ENCODE measurements at places on chromosomes 1 and 21. TPM values are rescaled to one million over a fixed set of nuclear protein-coding genes. Genes with fewer than 3 reads are reported as not detected.

The TDRD5 gene
- 3.9 TPM for total RNA-seq

DNA sequence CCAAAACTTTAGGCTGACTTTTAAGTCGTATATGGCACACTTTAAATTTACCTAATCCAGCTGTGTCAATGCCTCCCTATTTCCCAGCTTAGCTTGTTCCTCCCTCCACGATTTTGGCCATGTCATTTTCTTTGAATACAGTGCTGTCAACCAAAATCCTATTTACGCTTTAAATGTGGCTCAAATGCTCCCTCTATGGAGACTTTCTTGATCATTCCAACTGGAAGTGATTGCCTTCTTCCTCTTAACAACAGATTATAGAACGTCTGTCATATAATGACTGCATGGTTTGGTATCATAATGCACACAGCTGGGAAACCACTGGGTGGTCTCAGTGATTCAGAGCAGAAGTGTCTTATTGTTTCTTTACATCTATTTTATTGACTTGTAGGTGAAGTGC, 18.9 kb upstream of the BATF3 start:
- no peak for DNase-seq

- DNase-seq, result peak; percentile 15
These were observed 21.2 kb upstream of the FMO4 start for GRCh38 chr1:171292799-171293198.

GRCh38 chr1:21904704-21905520, 32.2 kb downstream of the HSPG2 start:
- DNase-seq, result no peak

- DNase-seq, result no peak
These were observed 90.1 kb upstream of the SIM2 start for GRCh38 chr21:36608897-36609225.

The NBPF26 gene
- 41.9 TPM for total RNA-seq

DNA sequence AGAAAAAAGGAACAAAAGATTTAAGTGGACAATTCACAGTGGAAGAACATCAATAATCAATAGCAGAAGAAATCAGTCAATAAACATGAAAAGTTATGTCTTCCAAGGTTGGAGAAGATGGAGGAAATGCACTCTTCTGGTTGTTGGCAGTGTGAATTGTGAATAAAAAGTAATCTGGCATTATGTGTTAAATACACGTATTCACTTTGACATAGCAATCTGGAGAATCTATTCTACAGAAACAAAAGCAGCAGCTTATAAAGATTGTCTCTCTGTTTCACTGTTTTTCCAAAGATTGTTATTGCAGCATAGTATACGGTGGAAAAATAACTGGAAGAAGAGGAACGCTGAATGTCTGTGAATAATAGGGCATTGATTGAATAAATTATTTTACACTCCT, 169.4 kb downstream of the NEK7 start:
- no peak for DNase-seq

DNA sequence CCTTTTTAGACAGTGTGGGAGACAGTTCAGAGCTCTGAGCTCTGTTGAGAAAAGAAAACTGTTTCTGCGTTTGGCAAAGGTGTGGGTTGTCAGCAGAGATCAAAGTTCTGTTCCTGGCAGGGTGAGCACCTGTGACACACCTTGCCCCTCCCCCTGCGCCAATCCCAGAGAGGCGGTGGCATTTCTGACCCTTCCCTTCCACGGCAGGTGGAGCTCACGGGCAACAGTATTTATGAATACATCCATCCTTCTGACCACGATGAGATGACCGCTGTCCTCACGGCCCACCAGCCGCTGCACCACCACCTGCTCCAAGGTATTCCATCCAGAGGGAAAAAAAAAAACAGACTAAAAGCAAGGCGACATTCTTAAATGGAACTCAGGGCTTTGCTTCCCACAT, 20.7 kb downstream of the SIM2 start:
- DNase-seq, result no peak

- peak; percentile 94 for DNase-seq
These were observed at the start of gene SH3BP5L for GRCh38 chr1:248825909-248826760. Gene SH3BP5L (minus strand): TSS chr1:248825915. CDS start chr1:248824935, 980 bp downstream.

DNA sequence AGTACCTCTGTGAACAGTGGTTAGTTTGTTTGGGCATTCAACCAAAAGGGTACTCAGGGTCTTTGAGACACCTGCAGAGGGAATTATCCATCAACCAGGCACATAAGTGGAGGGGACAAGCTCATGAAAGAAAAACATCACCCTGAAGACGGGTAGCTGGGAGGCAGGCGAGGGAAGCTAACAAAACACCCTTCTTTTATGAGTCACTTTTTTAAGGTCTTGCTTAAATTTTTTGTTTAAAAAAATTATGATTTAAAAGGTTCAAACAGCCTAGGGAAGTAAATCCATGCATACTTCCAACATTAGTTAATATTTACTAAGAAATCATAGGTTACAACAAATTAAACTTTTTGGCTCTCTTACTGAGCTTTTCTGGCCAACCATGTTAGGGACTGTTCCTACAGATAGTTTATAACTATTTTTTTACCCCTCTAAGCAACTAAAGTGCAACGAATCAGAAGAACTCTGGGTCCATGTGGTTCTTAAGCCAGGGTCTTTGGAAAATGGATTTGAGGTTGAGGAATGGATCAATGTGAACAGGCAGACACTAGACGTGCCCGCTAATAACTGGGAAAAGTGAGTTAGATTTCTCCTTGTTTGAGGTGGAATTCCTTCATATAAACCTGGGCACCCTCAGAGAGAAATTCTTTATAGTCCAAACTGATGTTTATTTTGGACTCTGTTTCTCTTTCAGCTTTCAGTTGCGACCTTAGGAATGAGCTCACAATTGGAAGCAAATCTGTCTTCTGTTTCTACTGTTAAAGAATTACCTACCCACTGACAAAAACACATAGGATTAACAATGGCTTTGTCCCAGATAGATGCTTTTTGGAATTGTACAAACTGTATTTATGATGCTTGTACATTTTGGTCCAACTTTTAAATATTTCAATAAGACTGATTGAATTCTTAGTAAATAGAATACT, 123.0 kb downstream of the LYPLAL1 start:
- no peak for DNase-seq

GRCh38 chr1:230937371-230937770, 41.3 kb downstream of the TTC13 start:
- no peak for DNase-seq

Measured in spinal cord (tissue), 10 donors.